Neural crest cell (in vitro differentiated cells): ENCODE measurements at places on chromosomes 2 and 18.

DNA sequence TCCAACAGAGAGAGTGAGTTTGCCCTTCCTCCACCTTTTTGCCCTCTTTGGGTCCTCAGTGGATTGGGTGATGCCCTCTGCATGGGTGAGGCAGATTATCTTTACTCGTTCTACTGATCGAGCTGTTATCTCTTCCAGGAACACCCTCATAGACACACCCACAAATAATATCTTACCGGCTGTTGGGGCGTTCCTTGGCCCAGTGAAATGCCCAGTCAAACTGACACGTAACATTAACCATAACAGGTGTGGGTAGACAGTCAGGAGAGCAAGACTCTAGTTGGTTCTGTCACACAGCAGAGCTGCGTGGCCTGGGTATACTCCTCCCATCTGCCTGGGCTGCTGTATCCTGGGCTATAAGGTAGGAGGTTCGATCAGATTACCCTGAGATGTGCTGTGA lies 144.1 kb downstream of the AGAP1 start:
- DNase-seq, result no peak

GRCh38 chr2:240644171-240644651 lies 18.9 kb downstream of the GPR35 start:
- DNase-seq, result no peak

GRCh38 chr2:96403481-96403880 lies 67.9 kb downstream of the NCAPH start:
- DNase-seq, result no peak

DNA sequence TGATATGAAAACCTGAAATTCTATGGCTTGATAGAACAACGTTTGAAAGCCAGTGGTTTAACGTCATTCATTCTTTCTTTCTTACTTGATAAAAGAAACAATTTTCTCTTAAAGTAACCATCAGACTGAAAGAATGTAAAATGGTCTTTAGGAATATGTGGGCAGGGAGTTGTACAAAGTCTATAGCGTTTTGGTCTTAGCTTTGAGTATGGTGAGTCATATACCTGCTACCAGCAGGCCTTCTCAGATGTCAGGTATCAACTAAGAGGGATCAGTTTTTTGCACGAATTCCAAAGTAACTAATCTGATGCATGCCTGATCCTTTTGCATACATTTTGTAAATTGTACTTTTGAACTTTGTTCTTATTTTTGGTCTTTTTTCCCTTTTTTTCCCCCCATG lies 101.5 kb upstream of the DSEL start:
- no peak for DNase-seq

- no peak for DNase-seq
Measured at GRCh38 chr2:43318791-43319190, 92.4 kb upstream of the ZFP36L2 start.

DNA sequence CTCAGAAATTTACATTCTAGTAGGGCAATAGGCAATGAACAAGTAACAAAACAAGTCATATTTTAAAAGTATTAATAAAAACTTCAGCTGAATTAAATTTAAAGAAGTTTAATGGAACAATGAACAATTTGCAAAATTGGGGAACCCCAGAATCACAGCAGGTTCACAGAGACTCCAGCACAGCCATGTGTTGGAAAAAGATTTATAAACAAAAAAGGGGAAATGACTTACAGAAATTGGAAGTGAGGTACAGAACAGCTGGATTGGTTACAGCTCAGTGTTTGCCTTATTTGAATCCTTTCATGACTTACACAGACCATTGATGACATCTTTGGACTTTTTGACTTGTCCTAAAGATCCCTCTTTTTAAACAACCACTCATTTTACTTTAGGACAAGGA lies 179.9 kb upstream of the SCN7A start:
- no peak for DNase-seq

DNA sequence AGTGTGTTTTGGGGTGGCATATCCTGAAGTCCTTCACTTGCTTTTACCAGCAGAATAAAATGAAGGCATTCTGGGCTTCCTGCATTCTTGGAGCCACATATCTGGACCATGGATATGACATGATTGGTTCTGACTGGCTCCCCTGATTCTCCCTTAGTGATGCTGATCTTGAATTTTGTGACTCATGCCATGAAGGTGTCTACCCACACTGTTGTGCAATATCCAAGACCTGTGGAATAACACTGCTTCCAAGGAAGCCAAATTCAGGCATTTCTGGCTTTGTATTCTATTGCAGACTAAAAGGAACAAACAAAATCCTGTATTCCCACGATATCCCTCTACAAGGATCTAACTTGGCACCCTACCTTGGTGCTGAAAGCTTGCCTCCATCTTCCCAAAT lies 125.8 kb downstream of the LYPD6B start:
- no peak for DNase-seq

- DNase-seq, result no peak
Measured at GRCh38 chr18:5197461-5197860, 404 bp upstream of the AKAIN1 start.

- peak; percentile 41 for DNase-seq
Measured at GRCh38 chr18:13216711-13217465, 1.7 kb upstream of the LDLRAD4 start.

DNA sequence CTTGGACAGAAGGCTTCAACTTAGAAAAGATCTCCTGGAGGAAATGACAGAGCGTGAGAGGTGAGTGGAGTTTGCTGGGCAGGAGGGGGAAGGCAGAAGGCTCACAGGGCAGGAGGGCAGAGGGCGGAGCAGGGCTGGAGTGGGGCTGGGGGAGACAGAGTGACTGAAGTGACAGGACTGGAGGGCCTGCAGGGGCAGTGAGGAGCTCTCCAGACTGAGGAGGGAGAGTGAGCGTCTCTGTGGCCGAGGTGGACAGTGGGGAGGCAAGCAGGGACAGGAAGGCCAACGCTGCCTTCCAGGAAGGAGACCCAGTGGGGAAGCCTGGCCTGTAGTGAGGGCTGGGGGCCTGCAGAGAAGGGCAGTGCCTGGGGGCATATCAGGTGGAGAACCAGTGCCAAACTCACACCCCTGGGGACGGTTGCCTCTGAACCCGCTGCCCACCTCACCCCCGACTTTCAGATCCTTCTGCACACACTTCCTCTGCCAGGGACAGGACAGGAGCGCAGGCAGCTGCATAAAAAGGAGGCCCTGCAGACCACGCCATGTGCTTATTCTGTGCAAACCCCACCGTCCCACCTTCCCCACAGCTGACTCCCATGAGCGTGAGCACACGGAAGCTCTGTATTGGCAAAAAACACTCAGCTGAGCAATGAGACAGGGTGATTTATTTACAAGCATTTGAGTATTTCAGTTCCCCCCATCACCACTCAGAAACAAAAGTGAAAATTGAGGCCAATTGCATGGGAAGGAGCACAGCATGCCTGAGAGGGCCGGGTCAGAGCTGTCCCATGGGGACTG lies 244.3 kb downstream of the FAM210A start:
- no peak for DNase-seq
